Fibroblast of skin of abdomen (primary cell): ENCODE measurements at places on chromosomes 2 and 18.

DNA sequence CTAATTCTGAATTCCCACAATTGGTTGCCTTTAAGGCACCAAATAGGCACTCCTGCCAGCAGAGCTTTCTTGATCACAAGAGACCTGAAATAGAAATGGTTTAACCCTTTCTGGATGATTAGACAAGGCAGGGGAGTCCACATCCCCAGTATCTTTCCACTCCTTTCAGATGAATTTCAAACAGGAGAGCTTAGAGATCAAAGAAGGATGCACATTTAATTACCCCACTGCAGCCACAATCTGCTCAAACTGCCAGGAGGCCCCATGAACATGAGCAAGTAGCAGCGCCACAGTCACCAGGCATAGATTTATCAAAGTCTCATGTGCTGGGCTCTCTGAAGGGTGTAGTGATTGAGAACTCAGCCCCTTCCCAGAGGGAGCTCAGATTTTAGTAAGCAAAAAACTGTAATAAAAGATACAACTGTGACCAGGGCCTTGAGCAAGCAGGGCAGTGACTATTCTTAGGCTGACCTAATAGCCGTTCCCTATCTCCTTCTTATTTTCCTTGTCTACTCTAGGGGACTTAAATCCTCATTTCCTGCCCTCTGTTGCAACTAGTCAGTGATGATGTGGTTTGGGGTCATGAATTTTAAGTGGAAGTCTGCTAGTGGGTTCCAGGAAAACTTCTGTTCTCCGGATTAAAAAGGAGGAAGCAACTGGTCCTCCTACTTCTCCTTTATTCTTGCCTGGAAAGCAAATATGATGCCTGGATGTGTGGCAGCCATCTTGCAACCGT is 53.7 kb downstream of the SLC4A3 start:
- DNase-seq = no peak

DNA sequence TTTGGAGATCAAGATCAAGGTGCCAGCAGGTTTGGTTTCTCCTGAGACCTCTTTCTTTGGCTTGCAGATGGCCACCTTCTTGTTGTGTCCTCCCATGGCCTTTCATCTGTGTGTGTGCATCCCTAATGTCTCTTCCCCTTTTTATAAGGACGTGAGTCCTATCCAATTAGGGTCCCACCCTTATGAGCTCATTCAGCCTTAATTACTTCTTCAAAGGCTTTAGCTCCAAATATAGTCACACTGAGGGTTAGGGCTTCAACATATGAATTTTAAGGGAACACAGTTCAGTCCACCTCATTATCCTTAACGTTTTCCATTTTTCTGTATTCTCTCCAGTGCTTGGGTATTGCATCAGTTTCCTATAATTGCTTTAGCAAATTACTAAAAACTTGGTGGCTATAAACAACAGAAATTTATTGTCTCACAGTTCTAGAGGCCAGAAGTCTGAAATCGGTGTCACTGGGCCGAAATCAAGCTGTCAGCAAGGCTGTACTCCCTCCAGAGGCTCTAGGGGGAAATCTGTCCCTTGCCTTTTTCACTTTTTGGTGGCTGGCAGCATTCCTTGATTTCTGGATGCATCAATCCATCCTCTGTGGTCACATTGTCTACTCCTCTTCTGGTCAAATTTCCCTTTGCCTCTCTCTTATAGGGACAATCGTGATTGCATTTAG is 34.1 kb downstream of the CDC42EP3 start:
- peak; percentile 57 for DNase-seq

GRCh38 chr2:12498286-12498685 is 218.4 kb upstream of the TRIB2 start:
- no peak for DNase-seq

GRCh38 chr2:169818241-169818640 is 6.5 kb downstream of the METTL5 start:
- no peak for DNase-seq

- DNase-seq = no peak
These were observed 47.1 kb upstream of the FHL2 start for GRCh38 chr2:105445976-105446375.

DNA sequence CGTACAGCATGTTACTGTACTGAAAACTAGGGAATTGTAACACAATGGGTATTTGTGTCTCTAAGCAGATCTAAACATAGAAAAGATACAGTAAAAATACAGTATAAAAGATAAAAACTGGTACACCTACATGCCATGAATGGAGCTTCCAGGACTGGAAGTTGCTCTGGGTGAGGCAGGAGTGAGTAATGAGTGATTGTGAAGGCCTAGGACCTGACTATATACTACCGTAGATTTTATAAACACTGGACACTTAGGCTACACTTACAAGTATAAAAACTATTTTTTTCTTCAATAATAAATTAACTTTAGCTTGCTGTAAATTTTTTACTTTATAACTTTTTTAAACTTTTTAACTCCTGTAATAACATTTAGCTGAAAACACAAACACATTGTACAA is 324.4 kb upstream of the TNP1 start:
- DNase-seq = no peak

DNA sequence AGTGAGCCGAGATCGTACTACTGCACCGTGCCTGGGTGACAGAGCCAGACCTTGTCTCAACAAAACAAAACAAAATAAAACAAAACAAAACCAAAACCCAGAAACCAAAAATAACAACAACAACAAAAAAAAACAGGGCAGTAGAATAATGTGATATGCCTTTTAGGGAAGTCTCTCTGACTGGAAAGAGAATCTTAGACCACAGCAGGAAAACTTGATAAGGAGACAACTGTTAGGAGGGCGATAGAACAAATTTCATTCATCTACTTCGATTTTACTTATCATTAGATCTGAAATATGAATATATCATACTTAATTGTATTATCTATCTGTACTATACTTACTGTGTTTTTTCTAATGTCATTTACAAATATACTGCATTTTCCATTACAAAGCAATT is 109.0 kb upstream of the CNTNAP5 start:
- DNase-seq = no peak

DNA sequence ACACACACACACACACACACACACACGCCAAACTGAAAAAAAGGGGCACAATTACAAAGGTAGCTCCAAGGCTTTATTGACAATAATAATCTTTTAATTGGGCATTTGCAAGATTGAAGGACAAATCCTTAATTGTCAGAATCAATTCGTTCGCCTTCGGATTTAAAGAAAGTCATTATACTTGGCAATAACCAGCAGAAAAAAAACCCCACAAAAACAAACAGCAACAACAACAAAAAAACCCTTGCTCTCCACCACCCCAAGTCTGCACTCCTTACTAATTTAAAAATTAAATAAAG is 1.8 kb upstream of the HOXD8 start:
- DNase-seq = no peak

DNA sequence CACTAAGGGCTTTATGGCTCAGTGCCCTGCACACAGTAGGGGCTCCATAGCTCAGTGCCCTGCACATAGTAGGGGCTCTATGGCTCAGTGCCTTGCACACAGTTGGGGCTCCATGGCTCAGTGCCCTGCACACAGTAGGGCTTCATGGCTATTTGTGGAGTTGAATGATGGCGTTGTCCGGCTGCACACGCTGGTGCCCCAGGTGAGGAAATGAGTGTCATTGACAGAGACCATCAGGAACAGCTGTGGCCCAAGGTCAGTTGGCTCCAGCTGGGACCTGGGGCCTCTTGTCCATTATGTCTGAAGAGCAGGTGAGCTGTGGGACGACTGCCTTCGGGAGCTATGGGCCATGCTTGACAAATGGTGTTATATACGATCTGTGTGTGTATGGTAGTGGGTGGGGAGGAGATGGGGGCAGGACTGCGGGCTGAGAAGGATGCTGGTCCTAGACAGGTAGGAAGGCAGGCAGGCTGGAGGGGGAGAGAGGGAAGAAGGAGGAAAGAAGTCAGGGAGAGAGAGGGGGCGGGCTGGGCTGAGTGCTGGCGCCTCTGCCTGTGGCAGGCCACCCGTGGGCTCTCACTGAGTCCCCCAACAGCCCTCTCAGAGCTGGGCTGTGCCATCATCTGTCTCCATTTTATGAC is 130.6 kb downstream of the CLIP4 start:
- DNase-seq = no peak

GRCh38 chr2:185895828-185896693 is 157.5 kb downstream of the FSIP2 start:
- DNase-seq = no peak

- DNase-seq = no peak
These were observed 19.4 kb upstream of the PRLH start for GRCh38 chr2:237546876-237547395.

GRCh38 chr2:199861132-199861774 is 10.3 kb upstream of the FTCDNL1 start:
- DNase-seq = peak; percentile 16

DNA sequence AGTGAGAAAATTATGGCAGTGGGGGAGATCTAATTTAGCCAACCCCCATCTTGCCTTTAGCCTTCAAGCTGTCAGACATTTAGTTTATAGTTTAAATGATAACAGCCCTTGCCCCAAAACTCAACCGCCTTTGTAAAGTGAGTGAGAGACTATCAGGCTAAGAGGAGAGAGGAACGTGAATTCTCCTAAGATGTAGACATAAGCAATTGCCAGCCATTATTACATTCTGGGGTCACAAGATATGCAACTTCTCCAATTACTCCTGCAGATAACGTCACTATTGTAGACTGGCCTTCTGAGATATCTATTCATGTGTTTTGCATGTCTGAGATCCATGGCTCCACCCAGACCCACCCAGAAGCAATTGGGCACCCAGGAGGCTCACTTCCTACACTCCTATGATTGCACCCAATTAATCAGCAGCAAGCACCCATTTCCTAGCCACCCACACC is 307.3 kb downstream of the NBAS start:
- DNase-seq = no peak

DNA sequence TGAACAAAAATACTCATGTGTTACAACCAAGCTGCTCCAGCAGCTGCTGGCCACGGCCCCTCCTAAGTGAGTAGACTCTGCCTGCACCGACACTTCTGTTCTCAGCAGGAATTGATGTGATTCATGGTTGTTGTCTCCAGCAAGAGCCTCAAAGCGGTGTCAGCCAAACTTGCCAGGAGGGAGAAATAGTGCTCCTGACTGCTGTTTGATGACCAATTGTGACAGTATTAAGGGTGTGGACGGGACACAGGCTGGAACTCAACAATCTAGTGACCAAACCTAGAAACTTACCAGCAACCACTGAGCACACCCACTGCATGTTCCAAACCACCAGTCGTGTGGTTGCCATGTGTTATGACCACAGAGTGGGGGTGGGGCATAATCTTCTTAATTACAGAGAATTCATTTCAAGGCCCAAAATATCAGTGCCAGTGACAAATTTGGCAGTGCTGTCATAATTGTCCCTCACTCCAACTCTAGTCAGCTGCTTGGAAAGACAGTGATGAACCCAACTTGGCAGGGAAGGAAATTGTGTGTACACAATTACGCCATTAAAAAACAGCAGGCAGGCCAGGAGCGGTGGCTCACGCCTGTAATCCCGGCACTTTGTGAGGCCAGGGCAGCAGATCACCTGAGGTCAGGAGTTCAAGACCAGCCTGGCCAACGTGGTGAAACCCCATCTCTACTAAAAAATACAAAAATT is 30.4 kb downstream of the FBLN7 start:
- DNase-seq = no peak

- DNase-seq = no peak
These were observed 49.7 kb downstream of the TGFA start for GRCh38 chr2:70503896-70504295.

GRCh38 chr2:225319872-225320271 is 79.6 kb upstream of the NYAP2 start:
- DNase-seq = no peak

DNA sequence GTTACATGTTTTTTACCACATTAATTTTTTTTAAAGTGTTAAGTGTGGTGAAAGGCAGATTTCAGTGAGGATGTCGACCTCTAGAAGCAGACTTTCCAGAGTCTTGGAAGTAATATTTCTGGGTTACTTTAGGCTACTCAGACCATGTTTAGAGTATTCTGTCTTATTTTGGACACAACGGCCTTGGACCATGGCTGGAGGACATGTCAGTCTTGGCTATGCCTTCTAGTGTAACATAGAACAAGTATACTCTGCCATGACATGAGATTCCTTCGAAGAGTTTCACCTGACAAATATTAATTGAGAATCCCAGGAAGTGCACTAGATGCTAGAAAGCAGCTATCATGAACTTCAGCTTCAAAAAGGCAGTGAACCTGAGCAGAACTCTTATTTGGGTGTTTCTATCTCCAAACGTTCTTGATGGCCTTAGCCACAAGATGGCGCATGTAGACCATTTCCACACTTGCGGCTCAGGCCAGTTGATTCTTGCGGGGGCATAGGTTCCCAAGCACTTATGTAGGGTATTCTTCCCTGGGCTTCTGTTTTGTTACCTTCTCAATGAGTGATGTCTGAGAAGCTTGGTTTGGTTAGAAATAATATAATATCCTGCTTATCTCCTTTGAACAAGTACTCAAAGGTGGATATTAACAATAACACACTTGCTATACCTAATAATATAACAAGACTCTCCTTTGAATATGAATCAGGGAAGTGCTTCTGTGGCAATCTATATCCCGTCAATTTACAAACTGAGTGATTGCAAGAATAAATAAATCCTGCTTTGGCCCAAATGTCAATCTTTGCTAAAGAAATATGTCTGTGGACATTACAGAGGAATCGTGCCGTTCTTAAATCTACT is 62.0 kb downstream of the CACNB4 start:
- peak; percentile 64 for DNase-seq

DNA sequence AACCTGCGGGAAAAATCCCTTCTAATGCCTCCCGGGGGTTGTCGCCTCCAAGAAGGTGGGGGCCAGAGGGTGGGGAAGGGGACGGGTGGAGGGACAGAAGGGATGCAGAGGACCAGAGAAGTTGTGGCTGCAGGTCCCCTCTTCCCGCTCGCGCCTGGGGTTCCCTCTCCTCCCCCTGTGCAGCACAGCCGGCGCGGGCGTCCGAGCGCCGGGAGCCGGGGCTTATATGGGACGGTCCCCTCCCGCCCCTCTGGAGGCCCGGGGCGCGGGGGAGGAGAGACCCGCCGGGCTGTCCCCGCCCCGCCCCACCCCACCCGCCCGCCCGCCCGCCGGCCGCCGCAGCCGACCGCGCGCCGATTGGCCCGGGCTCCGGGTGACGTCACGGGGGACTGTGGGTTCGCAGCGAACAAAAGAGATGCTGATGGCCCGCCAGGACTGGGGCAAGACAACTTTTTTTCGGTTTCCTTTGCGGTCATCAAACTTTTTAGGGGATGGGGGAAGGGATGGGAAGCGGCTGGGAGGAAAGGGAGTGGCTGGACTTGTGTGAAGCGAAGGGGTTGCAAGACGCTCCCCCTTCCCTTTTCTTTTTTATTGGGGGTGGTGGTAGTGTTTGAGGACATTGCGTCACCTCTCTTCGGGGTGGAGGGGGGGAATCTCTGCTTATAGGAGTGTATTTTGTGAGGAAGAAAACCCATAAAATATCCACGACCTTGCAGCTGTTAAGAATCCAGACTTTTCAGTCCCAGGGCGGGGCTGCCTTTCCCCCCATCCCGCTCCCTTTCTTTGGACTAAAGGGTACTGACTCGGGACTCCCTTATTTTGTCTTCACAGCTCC is at the start of gene FN1:
FN1 (minus strand) TSS at position 199 of the 835 bp plus-strand sequence. CDS start 266 bp downstream, outside the sequence.
- DNase-seq = peak; percentile 100

DNA sequence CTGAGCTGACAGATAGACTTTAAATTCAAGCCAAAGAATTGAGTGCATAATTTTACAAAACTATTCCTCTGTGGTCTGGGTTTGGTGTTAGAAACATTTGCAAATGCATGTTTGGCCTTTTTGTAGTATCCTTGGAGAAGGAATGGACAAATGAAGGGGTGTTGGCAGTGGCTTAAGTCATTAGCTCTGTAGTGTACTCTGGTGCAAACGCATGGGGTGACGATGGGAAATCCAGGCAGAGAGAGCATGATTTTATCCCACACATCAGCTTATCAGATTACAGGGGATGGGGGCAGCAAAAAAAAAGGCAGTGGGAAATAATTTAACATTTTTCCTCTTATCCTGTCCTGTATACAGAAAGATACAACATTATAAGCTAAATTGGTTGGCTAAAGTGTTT is 320.6 kb downstream of the ZNF516 start:
- no peak for DNase-seq
